ENCODE measurements at places on chromosomes 2 and 18. TPM values are rescaled to one million over a fixed set of nuclear protein-coding genes. Genes with fewer than 3 reads are reported as not detected.

GAD1 gene
- total RNA-seq, result 0.29 TPM

HSBP1L1 gene
- total RNA-seq, result 38.5 TPM

DSG2 gene
- total RNA-seq, result 39.4 TPM

LRRFIP1 gene
- total RNA-seq, result 123 TPM

AFF3 gene
- 16.4 TPM for total RNA-seq

MAPK4 gene
- 0.55 TPM for total RNA-seq

UGT1A10 gene
- not detected for total RNA-seq

DSC3 gene
- total RNA-seq, result not detected

UGT1A5 gene
- not detected for total RNA-seq

PROM2 gene
- total RNA-seq, result 16.4 TPM

ASXL3 gene
- 1.5 TPM for total RNA-seq

ZBTB7C gene
- total RNA-seq, result 7.5 TPM

UGT1A9 gene
- total RNA-seq, result not detected

OTOS gene
- total RNA-seq, result not detected

CMPK2 gene
- 9.3 TPM for total RNA-seq

TMEM37 gene
- 31.2 TPM for total RNA-seq

INHBB gene
- total RNA-seq, result 0.67 TPM

LYG2 gene
- not detected for total RNA-seq

MYO7B gene
- total RNA-seq, result 2.4 TPM

LAMA3 gene
- 42.8 TPM for total RNA-seq

VPS4B gene
- 71.4 TPM for total RNA-seq

MAP3K2 gene
- total RNA-seq, result 61.4 TPM

RFX8 gene
- total RNA-seq, result 0.41 TPM

STEAP3 gene
- total RNA-seq, result 43.8 TPM

ROCK1 gene
- 62.1 TPM for total RNA-seq

GALNT13 gene
- total RNA-seq, result 1.1 TPM

PLEKHB2 gene
- 86.6 TPM for total RNA-seq

CLEC4F gene
- 0.31 TPM for total RNA-seq

ANKRD53 gene
- total RNA-seq, result 0.96 TPM

ABCB11 gene
- total RNA-seq, result not detected

TNFRSF11A gene
- 4.7 TPM for total RNA-seq

SIX2 gene
- total RNA-seq, result 0.26 TPM

MAB21L4 gene
- 35.7 TPM for total RNA-seq

THADA gene
- total RNA-seq, result 32.9 TPM

PDCD1 gene
- 1.1 TPM for total RNA-seq

XIRP2 gene
- total RNA-seq, result 0.23 TPM

FAM237A gene
- total RNA-seq, result not detected

HOXD13 gene
- not detected for total RNA-seq

CLIP4 gene
- 40.1 TPM for total RNA-seq

POTEC gene
- not detected for total RNA-seq

EVX2 gene
- total RNA-seq, result not detected

PJVK gene
- total RNA-seq, result 2.7 TPM

PID1 gene
- 47.8 TPM for total RNA-seq

AP1S3 gene
- 23.4 TPM for total RNA-seq

ZNF638 gene
- 92.1 TPM for total RNA-seq
